ENCODE measurements at places on chromosomes 3 and 15.

DNA sequence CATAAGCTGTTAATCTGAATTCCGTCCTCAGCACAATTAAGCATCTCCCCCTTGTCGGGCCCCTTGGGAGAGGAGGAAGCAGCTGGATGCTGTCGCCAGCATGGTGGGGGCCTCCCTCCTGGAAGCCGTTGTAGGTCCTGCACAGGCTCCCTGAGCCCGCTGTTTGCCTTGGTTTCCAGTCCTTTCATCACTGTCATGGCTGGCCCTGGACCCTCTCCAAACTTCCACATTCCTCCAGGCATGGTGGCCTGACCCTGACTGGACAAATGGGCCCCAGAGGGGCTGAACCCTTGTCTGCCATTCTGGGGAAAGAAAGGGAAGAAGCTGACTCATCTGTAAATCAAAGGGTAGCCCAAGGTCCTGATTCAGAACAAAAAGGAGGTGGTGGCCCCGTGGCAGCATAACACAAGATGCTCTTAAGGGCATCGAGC is 300.5 kb upstream of the LRRFIP2 start:
- no peak for DNase-seq

DNA sequence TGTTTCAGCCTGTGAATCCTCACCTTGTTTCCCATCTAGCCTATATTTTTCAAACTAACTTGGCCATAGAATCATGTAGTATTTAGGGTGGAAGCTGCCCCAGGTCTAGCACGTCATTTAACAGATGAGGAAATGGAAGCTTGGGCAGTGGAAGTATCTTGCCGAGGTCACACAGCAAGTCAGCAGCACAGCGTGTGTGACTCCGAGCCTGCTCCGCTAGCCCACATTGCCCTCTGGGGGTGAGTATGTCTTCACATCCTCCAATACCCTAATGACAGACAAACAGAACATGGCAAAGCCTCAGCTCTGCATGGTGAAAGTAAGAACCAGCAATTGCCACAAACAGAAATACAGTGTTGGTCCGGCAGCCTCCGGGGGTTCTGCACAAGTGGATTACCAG is 2.2 kb upstream of the CCR5 start:
- no peak for DNase-seq

DNA sequence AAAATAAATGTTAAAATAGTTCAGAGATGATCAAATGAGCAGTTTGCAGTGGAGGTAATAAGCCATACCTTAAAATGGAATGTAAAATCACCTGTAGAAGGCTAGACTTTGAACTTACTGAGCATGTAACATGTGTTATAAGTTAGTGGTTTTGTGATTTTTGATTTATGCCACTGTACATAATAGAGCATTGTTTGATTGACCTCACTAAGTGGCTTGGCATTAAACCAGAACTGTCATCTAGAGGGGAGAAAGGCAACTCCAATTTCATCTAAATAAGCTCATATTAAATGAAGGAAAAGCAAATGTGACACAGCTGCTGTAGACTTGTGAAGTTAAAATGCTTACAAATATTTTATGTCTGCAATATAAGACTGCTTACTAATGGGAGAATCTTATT is 387.9 kb downstream of the ZIC1 start:
- peak; percentile 30 for DNase-seq

DNA sequence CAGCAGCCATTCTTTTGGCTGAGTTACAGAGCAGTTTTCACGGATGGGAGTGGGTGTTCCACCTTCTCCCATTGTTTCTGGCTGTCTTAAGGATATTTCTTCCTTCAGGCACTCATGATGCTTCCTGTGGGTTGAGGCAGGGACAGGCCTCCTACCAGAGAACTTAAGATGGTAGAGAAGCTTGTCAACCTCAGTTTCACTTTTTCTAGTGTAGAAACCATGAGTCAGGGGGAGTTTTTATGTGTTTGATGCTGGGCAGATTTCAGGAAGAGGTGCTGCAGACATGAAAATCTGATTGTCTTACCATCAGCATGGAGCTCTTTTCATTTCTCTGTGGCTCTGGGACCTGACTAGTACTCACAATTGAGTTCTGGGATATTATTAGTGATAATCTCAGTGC is 48.7 kb upstream of the VEPH1 start:
- DNase-seq = no peak

- DNase-seq = no peak
These were observed 186.4 kb downstream of the FAM43A start for GRCh38 chr3:194871864-194872668.

GRCh38 chr15:26928051-26928450 is 42.9 kb upstream of the GABRG3 start:
- no peak for DNase-seq

DNA sequence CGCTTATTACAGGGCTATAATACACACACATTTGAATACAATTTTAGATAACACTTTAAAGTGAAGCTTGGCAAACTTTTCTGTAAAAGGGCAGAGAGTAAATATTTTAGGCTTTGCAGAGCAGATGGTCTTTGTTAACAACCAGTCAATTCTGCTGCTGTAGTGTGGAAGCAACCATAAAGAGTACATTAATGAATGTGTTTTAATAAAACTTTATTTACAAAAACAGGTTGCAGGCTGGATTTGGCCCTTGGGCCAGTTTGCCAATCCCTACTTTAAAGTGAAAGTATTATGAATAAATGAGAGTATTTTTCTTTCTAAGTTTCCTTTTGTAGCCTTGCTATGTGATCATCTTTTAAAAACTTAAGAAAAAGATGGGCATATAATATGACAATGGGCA is 20.7 kb upstream of the ANKRD34C start:
- DNase-seq = no peak
